ENCODE measurements at places on chromosomes 4 and X.

GRCh38 chr4:86500527-86500926 lies 93.6 kb upstream of the PTPN13 start:
- peak; percentile 6 for DNase-seq

GRCh38 chr4:149999485-150000074 lies 78.7 kb upstream of the DCLK2 start:
- peak; percentile 73 for DNase-seq

DNA sequence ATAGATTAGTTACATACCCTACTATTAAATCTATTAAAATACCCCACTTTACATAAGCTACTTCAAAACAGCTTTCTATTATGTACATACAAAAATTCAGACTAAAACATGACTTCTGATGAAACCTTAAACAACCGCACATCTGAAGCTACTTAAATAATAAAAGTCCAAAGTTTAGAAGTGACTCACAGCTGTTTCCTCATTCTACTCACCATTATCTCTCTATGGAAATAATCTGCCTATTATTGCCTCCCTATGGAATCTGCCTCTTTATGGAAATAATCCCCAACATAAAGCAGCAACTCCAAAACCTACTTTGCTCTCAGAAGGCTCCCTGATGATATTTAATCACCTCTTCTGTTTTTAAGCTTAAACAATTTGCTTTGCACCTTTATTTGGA lies 15.7 kb upstream of the BANK1 start:
- peak; percentile 29 for DNase-seq

GRCh38 chr4:128582427-128582870 lies 227.1 kb upstream of the JADE1 start:
- no peak for DNase-seq

GRCh38 chr4:158259955-158260575 lies 49.8 kb downstream of the TMEM144 start:
- peak; percentile 27 for DNase-seq

- no peak for DNase-seq
Observed at GRCh38 chrX:7987160-7988012, 60.2 kb upstream of the PNPLA4 start.

DNA sequence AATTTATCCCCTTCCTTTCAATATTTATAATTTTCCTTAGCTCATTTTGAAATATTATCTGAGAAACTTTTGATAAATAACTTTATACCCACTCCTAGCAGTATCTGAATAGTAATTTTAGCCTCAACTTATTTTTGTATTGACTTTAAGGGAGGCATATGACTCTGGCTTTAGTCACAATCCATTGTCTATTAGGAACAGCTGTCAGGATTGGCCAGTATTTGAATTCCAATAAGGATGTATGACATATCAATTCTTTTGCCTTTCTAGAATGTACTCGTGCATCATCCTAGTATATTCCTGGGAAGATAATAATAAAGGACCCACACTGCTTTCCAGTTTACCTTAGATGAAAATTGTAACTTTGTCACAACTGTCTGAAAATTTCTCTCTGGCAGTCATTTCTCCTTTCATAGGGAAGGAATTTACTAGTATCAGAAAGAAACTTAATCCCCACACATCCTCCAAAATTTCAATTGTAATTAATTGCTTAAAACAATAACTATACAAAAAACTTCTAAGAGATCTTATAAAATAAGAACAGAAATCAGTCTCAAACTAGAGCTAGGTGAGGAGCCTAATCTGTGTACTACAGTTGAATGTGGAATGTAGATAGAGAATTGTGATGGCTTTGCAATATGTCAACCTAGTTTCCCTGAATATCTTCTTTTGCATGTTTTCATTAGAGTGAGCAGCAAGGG lies 121.0 kb upstream of the EPHA5 start:
- DNase-seq, result peak; percentile 21

GRCh38 chr4:3868211-3869173 lies 102.3 kb downstream of the ADRA2C start:
- DNase-seq, result no peak

DNA sequence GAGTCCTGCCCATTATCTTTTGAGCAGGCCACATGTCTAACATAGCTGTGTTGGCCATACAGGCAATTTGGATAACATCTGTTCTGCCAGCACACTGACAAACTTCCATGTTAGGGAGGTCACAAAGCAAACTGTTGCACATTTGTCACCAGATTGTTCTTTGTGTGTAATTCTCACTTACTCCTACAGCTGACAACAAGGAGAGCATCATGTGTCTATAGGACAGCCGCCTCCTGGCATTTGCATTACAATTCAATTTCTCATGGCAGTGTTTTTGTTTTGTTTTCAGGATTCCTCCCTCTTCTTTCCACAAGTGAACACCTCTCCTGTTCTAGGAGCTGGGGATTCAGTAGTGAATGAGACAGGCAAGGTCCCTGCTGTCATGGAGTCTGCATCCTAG lies 94.3 kb upstream of the LEF1 start:
- no peak for DNase-seq

- DNase-seq, result peak; percentile 4
Observed at GRCh38 chr4:88178626-88179231, 20.3 kb upstream of the ABCG2 start.

DNA sequence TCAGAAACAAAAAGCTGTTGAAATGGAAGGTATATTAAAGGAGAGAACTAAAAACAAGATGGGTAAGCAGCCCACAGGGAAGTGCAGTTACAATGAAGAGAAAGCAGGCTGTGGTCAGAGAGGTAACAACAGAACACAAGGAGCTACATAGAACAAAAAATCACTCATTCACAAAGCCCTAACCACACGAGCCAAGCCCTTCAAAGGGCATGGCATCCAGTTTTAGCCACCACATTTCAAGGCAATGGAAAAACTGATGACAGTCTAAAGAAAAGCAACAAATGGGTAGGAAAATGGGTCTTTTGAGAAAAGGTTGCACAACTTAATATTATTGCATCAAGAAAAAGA lies 37.5 kb downstream of the KDR start:
- DNase-seq, result no peak

GRCh38 chr4:149676076-149676475 lies 139.6 kb downstream of the IQCM start:
- DNase-seq, result no peak

- no peak for DNase-seq
Observed at GRCh38 chr4:186931519-186931918, 207.9 kb upstream of the FAT1 start.

DNA sequence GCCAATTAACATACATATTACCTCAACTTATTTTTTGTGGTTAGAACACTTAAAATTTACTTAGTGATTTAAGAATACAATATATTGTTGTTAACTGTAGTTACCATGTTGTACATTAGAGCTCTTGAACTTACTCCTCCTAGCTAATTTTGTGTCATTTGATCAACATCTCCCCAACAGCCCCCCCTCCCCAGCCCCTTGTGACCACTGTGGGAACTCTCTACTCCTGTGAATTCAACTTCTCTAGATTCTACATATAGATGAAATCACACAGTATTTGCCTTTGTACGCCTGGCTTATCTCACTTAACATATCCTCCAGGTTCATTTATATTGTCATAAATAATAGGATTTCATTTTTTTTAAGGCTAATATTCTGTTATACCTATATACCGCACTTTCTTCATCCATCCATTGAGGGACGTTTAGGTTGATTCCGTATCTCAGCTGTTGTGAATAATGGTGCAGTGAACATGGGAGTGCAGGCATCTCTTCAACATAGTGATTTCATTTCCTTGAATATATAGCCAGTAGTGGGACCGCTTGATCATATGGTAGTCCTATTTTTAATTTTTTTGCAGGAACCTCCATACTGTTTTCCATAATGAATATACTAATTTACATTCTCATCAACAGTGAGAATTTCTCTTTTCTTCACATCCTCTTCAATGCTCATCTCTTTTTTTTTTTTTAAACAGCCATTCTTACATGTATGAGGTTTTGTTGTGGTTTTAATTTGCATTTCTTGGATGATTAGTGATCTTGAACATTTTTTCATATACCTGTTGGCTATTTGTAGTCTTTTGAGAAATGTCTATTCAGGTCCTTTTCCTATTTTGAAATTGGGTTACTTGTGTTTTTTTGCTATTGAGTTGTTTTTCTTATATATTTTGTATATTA lies 66.8 kb downstream of the RAPGEF2 start:
- DNase-seq, result no peak

DNA sequence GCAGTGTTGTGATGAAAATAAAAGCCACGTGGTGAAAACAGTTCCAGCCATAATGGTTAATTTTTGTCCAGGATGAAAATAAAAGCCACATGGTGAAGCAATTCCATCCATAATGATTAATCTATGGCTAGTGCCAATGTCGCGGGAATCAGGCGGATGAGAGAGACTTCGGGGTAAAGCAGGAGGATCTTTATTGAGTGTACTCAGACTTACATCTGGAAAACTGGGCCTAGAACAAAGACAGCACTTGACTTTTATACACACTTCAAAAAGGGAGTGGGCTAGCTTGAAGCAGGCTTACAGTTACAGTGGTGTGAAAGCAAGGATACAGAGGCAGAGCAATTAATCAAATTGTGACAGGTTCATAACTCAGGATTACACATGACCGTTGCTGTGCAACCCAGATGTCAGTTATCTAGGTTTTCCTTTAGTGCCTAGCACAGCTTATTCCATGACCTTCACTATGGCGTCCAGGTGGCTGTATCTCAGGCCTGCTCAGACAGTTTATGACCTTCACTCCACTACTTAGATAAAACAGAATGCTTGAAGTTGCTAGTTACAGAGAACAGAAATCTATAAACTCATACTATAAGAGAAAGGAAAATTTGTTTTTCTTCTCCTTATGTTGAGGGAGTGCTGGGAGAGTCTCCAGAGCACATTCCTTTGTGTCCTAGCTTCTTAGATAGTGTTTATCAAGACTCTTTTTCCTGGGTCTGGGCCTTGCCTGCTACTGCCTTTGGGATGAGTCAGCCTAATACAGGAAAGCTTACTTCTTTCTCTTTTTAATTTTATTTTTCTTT lies 5.9 kb upstream of the PLA2G12A start:
- peak; percentile 51 for DNase-seq

GRCh38 chr4:13526658-13527057 lies 17.6 kb downstream of the NKX3-2 start:
- no peak for DNase-seq

- peak; percentile 67 for DNase-seq
Observed at GRCh38 chrX:23790155-23790497, 7.2 kb downstream of the SAT1 start.

DNA sequence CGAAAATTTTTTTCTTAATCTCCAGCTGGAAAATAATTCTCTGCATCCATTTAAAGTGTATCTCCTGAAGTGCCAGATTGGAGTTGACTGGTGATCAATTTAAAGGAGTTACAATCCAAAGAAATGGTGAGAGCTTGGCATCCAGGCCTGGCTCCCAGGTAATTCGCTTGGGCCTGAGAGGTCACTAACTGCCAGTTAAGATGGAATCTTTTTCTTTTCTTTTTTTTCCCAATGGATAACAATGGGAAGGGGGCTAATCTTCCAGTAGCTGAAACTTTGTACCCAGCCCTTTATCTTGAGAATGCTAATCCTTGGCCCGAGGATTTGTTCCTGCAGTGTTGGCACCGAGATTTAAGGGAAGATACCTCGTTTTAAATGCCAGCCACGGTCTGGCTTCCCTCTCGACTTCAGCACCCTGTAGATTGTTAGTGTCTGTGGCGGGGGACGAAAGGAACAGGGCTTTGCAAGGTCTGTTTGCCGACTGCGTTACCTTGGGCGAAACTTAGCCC lies 13.3 kb upstream of the PITX2 start:
- DNase-seq, result peak; percentile 65

DNA sequence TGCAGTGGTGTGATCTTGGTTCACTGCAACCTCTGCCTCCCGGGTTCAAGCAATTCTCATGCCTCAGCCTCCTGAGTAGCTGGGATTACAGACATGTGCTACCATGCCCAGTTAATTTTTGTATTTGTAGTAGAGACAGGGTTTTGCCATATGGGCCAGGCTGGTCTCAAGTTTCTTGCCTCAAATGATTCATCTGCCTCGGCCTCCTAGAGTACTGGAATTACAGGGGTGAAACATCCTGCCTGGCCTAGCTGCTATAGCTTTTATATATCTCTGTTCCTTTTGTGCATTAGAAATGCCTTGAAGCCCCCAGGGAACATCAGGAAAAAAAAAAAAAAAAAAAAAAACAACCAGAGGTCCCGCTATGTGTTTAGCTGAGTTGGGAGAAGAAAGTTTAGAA lies 34.8 kb downstream of the UBE2K start:
- DNase-seq, result no peak

DNA sequence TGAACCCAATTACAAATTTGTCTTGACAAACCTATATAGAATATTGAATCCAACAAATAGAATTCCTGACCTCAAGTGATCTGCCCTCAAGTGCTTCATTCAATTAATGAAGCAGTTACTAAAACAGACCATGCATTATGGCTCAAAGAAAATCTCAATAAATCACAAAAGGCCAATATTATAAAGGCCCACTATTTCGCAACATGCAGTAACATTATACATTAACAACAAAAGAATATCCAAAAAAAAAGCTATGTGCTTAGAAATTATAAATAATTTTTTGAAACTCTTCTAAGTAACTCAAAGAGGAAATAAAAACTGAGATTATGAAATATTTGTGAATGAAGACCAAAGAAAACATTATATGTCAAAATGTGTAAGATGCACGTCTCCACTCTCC lies 177.7 kb downstream of the ZNF674 start:
- no peak for DNase-seq

DNA sequence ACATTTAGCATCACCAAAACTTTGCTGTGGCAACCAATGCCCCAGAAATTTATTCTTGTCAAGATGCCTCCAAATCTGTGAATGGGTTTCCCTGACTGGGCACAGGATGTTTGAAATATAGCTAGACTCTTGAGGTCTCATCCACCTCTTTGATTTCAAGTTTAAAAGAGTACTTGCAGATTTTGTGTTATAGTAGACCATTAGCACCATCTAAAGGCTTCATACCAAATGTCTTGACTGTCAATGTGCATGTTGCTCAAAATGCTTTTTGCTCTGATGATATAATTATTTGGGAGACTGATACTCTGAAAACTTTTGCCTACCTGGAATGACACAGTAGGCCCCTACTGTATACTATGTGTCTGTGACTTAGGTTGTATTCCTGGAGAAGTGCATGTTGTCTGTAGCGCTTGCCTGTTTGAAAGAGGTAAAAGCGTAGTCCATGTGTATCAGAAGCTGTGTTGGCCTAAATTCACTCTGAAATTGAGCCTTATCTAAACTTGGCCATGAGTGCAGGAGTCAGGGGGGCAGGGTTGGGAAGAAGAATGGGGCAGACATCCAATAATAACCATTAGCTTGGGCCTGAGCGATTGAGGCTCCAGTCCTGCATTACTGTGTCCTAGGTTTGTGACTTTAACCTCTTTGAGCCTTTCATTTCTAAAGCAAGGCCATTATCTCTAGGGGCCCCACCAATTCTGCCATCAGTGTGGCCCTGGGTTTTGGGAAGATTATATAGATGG lies 33.8 kb downstream of the NDP start:
- DNase-seq, result peak; percentile 37

DNA sequence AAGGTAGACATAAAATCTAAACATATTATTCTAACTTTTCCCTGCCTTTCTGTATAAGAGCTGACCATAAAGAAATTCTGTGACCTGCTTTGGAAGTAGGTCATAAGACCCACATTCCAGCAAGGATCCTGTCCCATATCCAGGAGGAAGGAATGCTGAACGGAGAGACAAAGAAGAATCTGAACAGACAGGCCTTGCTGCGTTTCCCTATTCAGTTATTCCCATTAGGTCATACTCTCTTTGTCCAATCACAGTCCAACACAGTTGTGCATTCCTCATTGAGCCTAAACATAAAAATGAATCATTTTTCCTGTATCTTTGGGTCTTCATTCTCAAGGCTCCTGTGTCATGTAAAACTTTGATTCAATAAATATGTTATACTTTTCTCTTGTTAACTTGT lies 287.6 kb upstream of the TAPT1 start:
- no peak for DNase-seq

All from DMS53 (cell line).